ENCODE measurements at places on chromosomes 4 and X.

- peak; percentile 4 for DNase-seq
Measured at GRCh38 chrX:44997282-44997812, 124.4 kb downstream of the KDM6A start.

DNA sequence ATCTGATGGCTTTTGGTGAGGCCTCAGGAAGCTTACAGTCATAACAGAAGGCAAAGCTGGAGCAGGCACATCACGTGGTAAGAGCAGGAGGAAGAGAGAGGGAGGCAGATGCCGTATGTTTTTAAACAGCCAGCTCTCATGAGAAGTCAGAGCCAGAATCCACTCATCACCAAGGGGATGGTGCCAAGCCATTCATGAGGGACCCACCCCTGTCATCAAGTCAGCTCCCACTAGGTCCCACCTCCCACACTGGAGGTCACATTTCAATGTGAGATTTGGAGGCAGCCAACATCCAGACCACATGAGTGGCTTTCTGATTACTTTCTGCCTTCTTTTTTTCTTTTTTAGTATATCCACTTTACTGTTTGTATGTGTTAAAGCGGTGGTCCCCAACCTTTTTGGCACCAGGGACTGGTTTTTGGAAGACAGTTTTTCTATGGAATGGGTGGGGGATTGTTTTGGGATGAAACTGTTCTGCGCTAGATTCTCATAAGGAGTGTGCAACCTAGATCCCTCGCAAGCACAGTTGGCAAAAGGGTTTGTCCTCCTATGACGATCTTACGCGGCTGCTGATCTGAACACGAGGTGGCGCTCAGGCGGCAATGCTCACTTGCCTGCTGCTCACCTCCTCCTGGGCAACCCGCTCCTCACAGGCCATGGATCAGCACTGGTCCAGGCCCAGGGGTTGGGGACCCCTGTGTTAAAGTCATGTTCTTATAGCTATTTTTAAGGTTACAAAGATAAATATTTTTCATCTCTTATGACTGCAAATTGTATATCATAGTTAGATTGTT, 61.7 kb downstream of the SLIT2 start:
- no peak for DNase-seq

DNA sequence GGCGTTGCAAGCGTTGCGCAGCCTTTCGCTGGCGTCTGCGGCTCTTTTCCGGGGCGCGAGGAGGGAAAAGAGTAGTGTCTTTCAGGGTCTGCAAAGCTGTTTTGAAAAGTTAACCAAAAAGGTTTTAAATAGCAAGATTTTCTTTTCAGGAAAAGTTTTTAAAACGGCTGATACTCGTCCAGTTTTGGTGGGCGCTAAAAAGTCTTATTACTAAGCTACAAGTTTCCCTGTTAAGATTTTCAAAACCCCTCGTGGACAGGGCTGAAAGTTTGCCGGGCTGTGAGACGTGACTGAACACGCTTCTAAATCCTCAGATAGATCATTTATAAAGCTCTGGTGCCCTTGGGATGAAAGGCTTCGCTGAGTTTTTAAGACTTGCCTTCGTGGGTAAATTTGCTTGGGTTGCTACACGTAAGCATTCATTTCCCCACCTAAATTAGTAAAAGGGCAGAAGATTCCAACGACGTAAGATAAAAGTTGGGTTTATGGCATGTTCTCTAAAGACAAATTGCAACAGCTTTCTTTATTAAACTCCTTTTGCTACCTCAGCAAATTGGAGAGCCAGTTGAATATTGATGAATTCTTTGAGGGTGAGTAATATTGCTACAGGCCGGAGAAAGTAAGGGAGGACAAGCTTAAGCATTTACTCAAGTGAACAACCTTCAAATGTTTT, 91.5 kb downstream of the HPRT1 start:
- DNase-seq: no peak

GRCh38 chrX:153621949-153622598, 23.1 kb upstream of the CCNQ start:
- no peak for DNase-seq

DNA sequence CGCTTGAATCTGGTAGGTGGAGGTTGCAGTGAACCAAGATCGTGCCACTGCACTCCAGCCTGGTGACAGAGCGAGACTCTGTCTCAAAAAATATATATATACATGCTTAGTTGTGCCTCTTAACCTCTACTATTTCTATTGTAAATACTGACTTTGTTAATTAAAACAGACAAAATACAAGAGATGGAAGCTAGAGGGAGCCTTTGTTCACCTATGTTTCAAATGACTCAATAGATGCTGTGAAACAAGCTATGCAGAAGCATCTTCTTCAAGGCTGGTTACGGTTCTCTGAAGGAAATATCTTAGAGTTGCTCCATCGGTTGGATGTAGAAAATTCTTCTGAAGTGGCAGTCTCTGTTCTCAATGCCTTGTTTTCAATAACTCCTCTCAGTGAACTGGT, 6.2 kb downstream of the NCAPG start:
- DNase-seq: peak; percentile 70

GRCh38 chrX:136745215-136746173, 35.2 kb downstream of the ARHGEF6 start:
- DNase-seq: no peak
